Natural killer cell (primary cell): ENCODE measurements at places on chromosomes 7 and 10. TPM values are rescaled to one million over a fixed set of nuclear protein-coding genes. Genes with fewer than 3 reads are reported as not detected.

DNA sequence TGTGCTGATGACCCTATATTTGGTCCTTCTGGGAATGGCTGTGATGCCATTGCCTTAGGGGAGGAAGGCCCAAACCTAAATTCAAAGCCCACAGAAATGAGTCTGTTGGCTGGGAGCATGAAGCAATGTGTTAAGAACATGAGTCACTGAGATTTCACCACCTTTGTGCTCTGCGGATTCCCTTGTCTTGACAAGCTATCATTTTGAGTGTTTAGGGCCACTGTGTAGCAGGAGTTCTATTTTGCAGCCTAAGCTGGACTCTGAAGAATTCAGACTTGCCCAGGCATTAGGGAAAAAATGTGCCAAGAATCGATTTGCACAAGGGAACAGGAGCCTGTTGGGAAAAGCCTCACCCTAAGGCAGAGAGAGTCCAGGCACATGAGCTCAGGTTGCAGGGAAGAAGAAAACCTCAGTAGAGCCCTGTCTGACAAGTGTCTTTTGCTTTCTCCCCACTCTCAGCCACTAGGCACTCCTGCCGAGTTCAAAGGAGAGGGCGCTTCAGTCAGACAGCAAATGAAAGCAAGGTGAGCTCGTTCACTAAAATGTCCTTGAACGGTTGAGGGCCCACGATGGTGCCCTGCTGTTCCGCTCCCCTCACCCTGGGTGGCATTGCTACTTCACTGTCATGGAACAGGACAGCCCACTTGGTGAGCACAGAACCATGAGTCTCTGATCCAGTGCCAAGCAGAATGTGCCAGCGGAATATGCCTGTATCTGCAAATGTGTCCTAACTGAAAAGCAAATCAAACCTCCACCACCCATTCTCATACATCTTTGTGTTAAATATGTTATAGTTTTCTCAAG, 93.6 kb downstream of the PRLHR start:
- no peak for DNase-seq

DNA sequence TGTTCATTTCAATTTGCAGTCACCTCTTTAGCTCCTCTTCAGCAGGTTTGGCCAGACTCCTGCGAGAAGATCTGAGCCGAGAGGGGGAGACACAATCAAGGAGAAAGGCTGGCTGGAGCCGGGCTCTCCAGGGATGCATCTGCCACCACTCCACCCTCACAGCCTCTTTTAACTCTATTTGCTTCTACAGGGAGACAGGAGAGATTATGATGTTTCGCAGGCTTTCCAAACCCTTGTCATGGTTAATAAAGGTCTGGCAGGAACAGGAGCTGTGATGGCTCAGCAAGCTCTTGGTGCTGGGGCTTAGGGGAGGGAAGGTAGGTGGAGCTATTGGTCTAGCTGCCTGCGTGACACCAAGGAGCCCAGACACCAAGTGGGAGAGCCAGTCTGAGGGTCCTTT, 448.1 kb upstream of the PODXL start:
- DNase-seq: no peak

- no peak for DNase-seq
Measured at GRCh38 chr7:95871075-95871848, 98.9 kb downstream of the DYNC1I1 start.

DNA sequence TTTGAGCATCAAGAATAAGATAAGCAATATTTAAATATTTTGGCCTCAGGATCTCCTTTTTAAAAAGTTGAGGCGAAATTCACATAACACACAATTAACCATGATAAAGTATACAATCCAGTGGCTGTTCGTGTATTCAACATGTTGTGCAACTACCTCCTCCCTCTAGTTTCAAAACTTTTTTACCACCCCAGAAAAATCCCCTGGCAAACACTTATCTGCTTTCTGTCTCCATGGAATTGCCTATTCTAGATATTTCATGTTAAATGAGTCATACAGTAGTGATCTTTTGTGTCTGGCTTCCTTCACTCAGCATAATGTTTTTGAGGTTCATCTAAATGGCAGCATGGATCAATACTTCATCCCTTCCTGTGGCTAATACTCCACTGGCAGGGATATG, 31.8 kb upstream of the IL15RA start:
- DNase-seq: no peak

GRCh38 chr10:19702215-19702614, 114.0 kb upstream of the PLXDC2 start:
- DNase-seq: no peak

GRCh38 chr10:12041766-12042408, 722 bp downstream of the UPF2 start:
- DNase-seq: peak; percentile 56

Gene WDFY4
- total RNA-seq: 8.4 TPM

GRCh38 chr10:124870854-124871425, 69.3 kb downstream of the ABRAXAS2 start:
- no peak for DNase-seq

Gene CADPS2
- not detected for total RNA-seq

Gene TCAF2
- 8.7 TPM for total RNA-seq

GRCh38 chr10:133110133-133110532, 22.4 kb downstream of the ADGRA1 start:
- no peak for DNase-seq

DNA sequence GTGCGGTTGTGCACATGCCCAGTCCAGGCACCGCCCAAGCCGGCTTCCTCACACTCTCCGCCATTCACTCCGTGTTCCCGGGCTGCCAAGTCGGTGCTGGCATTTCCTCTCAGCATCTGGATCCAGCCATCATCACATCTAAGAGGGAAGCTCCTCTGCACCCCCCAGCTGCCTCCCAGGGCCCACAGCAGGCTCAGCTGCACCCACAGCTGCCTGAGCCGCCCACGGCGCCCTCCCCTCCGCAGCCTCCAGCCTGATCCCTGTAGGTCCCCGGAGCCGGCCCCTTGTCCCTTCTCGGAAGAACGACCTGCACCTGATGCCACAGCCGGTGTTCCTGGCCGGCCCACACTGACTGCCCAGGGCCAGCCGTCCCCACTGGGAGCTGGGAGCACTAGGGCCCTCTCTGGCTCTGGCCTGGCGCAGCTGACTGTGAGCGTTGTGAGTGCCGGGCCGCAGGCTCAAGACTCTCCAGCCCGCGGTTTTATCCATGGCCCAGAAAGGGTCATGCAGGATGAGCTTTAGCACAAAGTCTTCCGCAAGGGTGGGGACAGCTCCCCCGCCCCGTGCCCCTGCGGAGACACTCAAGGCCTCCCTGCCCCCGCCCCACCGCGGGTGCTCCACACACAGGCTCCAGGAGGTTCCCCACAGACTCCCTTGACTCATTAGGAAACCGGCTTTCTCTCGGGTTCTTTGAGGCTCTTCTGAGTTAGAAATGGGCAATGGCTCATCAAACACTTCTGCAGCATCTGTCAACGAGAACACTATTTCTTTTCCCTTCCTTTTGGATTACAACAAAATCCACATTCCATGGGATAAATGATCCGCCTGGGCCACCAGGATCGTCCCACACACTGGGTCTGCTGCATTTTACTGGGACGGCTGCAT, 31.2 kb downstream of the CFAP46 start:
- no peak for DNase-seq

Gene LRRC4
- total RNA-seq: 1.8 TPM

DNA sequence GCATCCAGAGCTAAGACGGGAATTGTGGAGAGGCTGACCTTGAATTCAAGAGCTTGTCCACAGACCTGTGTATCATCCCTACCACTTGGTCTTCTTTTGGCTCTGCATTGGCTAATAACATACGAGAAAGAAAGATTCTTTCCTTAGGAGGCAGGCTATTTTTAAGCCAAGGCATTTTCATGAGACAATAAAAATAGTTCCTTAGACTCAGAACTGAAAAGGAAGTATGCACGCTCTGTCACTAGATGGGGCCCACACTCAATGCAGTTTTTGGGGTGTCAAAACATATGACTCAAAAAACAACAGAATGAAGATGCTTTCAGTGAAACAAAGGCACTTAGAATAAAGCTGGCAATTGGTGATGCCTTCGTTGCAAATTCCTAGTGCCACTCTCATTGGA, 265.9 kb upstream of the DGKB start:
- DNase-seq: no peak

Gene C10orf95
- total RNA-seq: 0.41 TPM

DNA sequence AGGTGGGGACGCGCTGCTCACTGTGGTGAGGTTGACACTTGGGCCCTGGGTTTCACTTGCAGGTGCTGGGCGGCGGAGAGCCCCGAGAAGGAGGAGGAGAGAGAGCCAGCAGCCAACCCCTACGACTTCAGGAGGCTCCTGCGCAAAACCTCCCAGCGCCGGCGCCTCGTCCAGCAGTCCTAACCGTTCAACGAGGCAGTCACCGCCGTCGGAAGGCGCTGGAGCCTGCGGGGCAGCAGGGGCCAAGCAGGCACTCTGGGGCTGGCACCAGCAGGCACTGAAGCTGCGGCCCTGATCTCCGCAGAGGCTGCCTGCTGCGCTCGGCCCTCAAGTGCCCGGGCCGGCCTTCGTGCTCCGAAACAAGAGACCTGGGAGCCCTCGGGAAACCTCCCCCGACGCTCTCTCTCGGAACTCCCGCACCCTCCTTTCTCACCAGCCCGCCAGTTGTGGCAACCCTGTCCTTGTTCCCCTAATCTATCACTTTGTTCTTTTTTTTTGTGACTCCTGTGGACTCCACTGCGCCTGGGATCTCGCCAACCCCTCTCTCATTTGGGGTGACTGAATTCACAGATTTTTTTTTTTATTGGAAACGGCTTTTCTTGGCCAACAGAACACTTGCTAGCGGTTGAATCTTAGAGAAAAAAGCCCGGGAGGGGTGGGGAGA, 4.7 kb upstream of the GAD2 start:
- no peak for DNase-seq

GRCh38 chr7:150956395-150957132, 21.6 kb downstream of the KCNH2 start:
- no peak for DNase-seq

Gene CISD1
- total RNA-seq: 4.2 TPM

Gene OPN4
- not detected for total RNA-seq

Gene TMEM213
- not detected for total RNA-seq

- no peak for DNase-seq
Measured at GRCh38 chr10:130443066-130443465, 306.9 kb downstream of the GLRX3 start.

DNA sequence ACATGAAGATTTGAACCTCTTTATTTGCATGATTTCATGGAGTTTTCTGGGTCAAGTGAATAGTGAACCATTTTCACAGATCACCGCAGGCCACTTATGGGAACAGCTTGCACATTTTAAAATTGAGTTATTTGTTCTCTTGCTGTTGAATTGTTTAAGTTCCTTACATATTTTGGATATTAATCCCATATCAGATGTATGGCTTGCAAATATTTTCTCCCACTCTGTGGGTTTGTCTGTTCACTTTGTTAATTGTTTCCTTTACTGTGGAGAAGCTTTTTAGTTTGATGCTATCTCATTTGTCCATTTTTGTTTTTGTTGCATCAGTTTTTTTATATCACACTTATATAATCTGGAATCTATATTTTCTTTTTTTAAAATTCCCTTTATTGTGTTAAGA, 14.1 kb upstream of the ZC3HAV1L start:
- DNase-seq: no peak

DNA sequence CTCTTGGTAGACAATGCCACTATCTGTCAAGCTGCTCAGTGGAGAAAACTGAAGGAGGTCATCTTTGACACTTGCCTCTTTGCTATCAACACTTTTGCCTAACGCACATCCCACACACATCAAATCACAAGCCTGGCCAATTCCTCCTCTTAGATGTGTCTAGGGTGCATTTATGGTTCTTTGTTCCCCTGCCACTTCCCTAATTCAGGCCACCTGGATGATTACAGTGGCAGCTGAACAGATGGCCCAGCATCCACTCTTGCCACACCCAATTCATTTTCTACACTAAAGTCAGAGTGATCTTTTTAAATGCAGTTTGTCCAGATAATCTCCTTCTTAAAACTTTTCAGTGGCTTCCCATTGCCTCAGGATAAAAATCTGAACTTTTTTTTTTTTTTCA, 58.6 kb downstream of the LAMB4 start:
- no peak for DNase-seq

- no peak for DNase-seq
Measured at GRCh38 chr10:32379950-32380551, 33.1 kb upstream of the EPC1 start.

GRCh38 chr7:128437426-128438332, 18.0 kb upstream of the HILPDA start:
- no peak for DNase-seq

GRCh38 chr7:78601728-78602127, 803.2 kb downstream of the PHTF2 start:
- no peak for DNase-seq

GRCh38 chr7:121570365-121570764, 174.3 kb upstream of the FAM3C start:
- DNase-seq: no peak

DNA sequence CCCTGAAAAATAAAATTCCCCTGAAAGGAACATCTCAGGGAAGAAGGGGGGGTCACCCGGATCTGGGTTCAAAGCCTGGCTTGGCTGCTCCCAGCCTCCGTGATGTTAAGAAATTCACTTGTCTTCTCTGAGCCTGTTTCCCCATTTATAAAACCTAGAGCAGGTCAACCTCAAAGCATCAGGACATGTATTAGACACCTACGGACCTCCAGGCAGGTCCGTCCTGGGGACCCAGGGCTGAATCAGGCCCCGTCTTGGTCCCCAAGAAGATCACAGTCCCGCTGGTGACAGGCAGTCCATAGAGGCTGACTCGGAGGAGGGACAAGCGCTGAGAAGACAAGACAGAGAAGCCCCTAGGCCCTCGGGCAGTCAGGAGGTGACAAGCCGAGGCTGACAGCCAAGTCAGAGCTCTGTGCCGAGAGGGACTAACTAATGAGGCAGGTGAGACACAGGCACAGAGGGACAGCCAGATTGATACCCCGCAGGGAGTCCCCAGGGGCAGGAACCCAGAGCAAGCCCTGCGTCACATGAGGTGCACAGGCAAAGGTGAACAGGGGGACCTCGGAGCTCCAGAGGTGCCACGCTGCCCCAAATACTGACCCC, 2.9 kb downstream of the MYL10 start:
- no peak for DNase-seq

DNA sequence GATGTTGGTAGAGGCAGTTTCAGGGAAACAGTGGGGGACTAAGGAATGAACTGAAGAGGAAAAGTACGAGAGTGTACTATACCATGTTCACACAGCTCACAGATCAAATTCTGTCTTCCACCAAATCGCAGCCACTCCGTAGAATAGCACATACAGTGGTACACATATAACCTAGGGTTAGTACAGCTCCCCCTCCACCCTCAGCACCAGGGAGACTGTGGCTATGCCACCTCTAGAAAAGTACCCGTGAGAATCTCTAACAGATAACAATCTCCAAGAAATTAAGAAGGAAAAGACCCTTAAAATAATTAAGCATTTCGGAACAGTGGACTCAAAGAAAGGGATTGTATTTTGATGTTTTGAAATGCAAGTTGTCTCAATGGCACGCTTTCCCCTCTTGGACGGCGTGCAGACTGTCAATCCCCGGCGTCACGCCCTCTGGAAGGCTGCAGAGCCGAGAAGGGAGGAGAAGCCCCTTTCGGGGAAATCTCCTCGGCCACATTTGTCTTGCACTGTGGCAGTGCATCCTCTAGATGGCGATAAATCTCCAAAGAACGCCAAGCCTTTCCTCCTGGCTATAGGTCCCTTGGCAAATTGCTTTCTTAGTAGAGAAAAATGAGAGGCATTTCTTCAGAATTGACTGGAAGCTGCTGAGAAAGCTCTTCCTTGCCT, 345.0 kb downstream of the REEP3 start:
- peak; percentile 54 for DNase-seq

Gene PDCD11
- total RNA-seq: 25.5 TPM

GRCh38 chr10:96276831-96277230, 5.5 kb upstream of the BLNK start:
- DNase-seq: no peak

GRCh38 chr10:1093696-1094095, 37.5 kb downstream of the WDR37 start:
- no peak for DNase-seq

- no peak for DNase-seq
Measured at GRCh38 chr10:509361-510102, 179.9 kb downstream of the DIP2C start.
